Adrenal gland (tissue), 19 donors: ENCODE measurements at places on chromosomes 7 and 10.

DNA sequence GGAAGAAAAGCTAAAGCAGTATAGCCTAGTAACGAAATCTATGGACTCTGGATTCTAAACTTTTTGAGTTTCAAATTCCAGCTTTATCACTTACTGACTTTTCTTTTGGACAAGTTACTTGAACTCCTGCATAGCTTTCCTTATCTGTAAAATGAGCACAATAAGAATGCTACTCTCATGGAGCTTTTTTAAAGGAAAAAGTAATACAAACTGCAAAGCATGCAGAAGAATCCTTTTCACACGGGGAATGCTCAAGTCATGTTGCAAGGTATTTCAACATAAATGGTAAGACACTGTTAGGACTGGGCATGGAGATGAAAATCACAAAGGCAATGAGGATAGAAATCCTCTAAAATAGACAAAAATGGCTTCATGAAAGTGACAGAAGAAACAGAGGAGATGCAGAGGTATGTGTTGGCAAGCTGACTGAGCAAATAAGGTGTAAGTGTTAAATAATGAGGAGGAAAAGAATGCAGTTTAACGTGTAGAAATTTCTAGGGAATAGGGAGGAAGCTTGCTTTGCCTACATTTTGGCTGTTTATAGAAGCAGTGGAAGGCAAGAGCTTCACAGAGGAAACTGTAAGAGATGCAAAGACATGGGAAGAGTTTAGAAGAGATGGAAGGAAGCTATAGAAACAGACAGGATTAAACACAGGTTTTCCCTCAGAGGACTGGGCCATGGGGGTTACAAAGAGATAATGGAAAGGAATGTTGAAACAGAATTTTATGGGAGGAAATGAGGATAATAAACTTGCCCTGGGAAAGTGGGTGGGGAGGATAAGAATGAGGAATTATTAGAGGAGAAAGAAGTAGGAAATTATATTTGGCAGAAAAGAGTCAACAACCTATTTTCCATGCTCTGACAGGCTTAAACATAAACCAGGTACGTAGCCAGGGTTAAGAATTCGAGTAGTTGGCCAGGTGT lies 28.8 kb upstream of the SNX13 start:
- no peaks in the 10 kb centered on the region for H3K27me3 ChIP-seq
- no peaks in the 10 kb centered on the region for H3K36me3 ChIP-seq
- H3K4me3 ChIP-seq, result no peak overlapping the region
- no peaks in the 10 kb centered on the region for H3K4me1 ChIP-seq
- H3K27ac ChIP-seq, result no peak overlapping the region
- DNase-seq, result no peak

GRCh38 chr10:42593284-42593683 lies 45.1 kb downstream of the ZNF33B start:
- H3K27ac ChIP-seq, result no peak overlapping the region
- H3K27me3 ChIP-seq, result no peaks in the 10 kb centered on the region
- no peaks in the 10 kb centered on the region for H3K36me3 ChIP-seq
- H3K4me1 ChIP-seq, result no peaks in the 10 kb centered on the region
- DNase-seq, result no peak

GRCh38 chr10:18476076-18476647 lies 175.2 kb downstream of the NSUN6 start:
- H3K27me3 ChIP-seq, result no peaks in the 10 kb centered on the region
- H3K4me1 ChIP-seq, result peaks cover 6% of the 10 kb centered on the region
- H3K4me3 ChIP-seq, result no peak overlapping the region
- DNase-seq, result no peak
- no peaks in the 10 kb centered on the region for H3K36me3 ChIP-seq

DNA sequence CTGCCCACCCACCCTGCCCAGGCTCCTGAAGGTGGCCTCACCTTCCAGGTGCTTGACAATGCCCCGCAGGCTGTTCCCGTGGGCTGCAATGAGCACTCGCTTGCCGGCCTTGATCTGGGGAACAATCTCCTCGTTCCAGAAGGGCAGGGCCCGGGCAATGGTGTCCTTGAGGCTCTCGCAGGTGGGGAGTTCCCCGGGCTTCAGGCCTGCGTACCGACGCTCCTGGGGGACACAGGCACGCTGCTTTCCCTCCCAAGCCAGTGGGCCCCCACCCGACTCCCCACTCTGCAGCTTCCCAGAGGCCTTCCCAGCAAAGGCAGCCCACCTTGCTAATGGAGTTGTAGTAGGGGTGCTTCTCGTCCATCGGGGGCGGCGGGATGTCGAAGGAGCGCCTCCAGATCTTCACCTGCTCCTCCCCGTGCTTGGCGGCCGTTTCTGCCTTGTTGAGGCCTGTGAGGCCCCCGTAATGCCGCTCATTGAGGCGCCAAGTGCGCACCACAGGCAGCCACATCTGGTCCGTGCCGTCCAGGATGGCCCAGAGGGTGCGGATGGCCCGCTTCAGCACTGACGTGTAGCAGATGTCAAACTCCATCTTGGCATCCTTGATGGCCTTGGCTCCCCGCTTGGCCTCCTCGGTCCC lies 456 bp downstream of the PGAM2 start:
- peak; percentile 46 for DNase-seq
- H3K27me3 ChIP-seq, result no peaks in the 10 kb centered on the region
- no peak overlapping the region for H3K27ac ChIP-seq
- peaks cover 35% of the 10 kb centered on the region for H3K4me1 ChIP-seq
- H3K4me3 ChIP-seq, result no peak overlapping the region

GRCh38 chr7:133167300-133167699 lies 85.4 kb upstream of the CHCHD3 start:
- no peak overlapping the region for H3K27ac ChIP-seq
- no peak overlapping the region for H3K4me3 ChIP-seq
- DNase-seq, result no peak
- H3K27me3 ChIP-seq, result no peaks in the 10 kb centered on the region

GRCh38 chr7:133436014-133436428 lies 183.1 kb downstream of the EXOC4 start:
- no peaks in the 10 kb centered on the region for H3K4me1 ChIP-seq
- H3K4me3 ChIP-seq, result no peak overlapping the region
- no peaks in the 10 kb centered on the region for H3K27me3 ChIP-seq
- DNase-seq, result peak; percentile 35
- no peak overlapping the region for H3K27ac ChIP-seq

DNA sequence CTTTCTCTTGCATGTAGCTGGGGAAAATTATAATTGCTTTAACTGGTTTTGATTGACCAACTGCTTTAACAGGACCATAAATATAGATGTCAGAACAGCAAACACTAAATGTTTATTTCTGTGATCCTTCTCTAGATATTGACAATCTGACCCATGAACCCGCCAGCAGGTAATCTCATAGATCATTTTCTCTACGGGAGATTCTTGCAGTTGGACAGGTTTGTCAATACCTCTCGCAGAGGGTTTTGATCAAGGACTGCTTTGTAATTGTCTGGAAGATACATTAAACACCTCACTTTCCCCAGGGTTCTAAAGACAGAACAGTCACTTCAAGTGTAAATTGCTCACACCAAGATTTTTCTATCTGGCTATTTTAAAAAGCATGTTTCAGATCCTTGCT lies 235.8 kb upstream of the RHOBTB1 start:
- no peak overlapping the region for H3K27ac ChIP-seq
- no peaks in the 10 kb centered on the region for H3K4me1 ChIP-seq
- DNase-seq, result no peak
- no peaks in the 10 kb centered on the region for H3K27me3 ChIP-seq
- H3K36me3 ChIP-seq, result no peaks in the 10 kb centered on the region
- no peak overlapping the region for H3K4me3 ChIP-seq

GRCh38 chr7:727104-727805 lies at the start of gene PRKAR1B:
PRKAR1B (minus strand) TSS chr7:727281; CDS start chr7:711505, 15,776 bp downstream.
- no peaks in the 10 kb centered on the region for H3K27me3 ChIP-seq
- H3K36me3 ChIP-seq, result no peaks in the 10 kb centered on the region
- peak within 1 kb of the TSS; percentile 37 for H3K4me3 ChIP-seq
- H3K27ac ChIP-seq, result peak within 1 kb of the TSS; percentile 73
- DNase-seq, result no peak

- H3K4me3 ChIP-seq, result no peak overlapping the region
- no peak for DNase-seq
- H3K27ac ChIP-seq, result no peak overlapping the region
- no peaks in the 10 kb centered on the region for H3K4me1 ChIP-seq
These were observed 200.7 kb upstream of the ZMIZ1 start for GRCh38 chr10:78868048-78868447.

- no peaks in the 10 kb centered on the region for H3K27me3 ChIP-seq
- no peak overlapping the region for H3K27ac ChIP-seq
- no peak for DNase-seq
- H3K36me3 ChIP-seq, result no peaks in the 10 kb centered on the region
- H3K4me1 ChIP-seq, result no peaks in the 10 kb centered on the region
These were observed 18.3 kb upstream of the PODXL start for GRCh38 chr7:131574741-131575140.

- no peak overlapping the region for H3K4me3 ChIP-seq
- no peak for DNase-seq
- no peaks in the 10 kb centered on the region for H3K27me3 ChIP-seq
- H3K36me3 ChIP-seq, result no peaks in the 10 kb centered on the region
These were observed 523.5 kb downstream of the PARD3 start for GRCh38 chr10:34291466-34292193.

DNA sequence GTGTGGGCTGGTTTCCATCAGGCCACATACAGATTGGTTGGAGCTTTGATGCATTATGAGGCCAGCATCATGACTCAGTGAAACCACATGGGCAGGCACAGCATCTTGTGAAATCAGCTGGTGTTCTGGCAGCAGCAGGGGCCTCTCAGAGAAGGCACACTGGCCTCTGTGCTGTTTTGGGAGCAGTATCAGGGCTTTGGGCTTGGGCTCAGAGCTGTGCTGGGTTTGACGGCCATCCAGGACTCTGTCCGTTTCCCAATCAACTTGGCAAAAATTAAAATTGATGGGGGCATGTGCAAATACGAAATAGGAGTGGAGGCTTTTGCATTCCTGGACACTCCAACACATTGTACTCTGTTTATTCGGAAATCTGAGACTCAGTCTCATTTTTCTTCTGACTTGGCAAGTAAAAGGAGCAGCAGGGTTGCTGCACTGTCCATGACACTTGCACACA lies 190.9 kb downstream of the BMPER start:
- H3K27ac ChIP-seq, result no peak overlapping the region
- no peak overlapping the region for H3K4me3 ChIP-seq
- H3K36me3 ChIP-seq, result no peaks in the 10 kb centered on the region
- H3K4me1 ChIP-seq, result peaks cover 6% of the 10 kb centered on the region

DNA sequence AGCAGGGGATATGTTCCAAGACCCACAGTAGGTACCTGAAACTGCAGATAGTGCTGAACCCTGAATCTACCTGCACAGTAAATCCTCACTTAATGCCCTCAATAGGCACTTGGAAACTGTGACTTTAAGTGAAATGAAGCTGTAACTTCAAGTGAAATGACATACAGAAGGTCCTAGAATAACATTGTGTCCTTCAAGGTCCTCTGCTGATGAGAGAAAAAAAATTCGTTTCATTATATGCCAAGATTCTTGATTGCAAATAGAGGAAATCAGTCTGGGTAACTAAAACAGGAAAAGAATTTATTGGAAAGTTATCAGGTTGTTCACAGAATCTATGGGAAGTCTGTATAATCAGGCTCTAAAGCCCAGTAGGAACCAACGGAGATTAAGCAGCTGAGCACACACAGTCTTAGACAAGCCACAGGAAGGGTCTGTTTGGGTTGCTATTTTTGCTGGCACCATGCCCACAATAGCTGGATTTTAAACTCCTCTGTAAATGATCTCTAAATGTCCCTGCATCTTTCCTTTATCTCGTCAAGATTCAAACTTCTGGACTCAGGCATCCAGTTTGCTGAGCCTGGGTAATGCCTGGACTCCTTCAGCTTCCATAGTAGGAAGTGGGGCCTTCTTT lies 57.5 kb downstream of the EXOC4 start:
- DNase-seq, result peak; percentile 36
- no peak overlapping the region for H3K27ac ChIP-seq
- no peaks in the 10 kb centered on the region for H3K4me1 ChIP-seq
- H3K36me3 ChIP-seq, result peaks cover 22% of the 10 kb centered on the region

GRCh38 chr10:22599048-22599561 lies 115.3 kb downstream of the PIP4K2A start:
- no peak overlapping the region for H3K4me3 ChIP-seq
- no peaks in the 10 kb centered on the region for H3K27me3 ChIP-seq
- DNase-seq, result no peak
- peaks cover 25% of the 10 kb centered on the region for H3K4me1 ChIP-seq
- no peaks in the 10 kb centered on the region for H3K36me3 ChIP-seq

DNA sequence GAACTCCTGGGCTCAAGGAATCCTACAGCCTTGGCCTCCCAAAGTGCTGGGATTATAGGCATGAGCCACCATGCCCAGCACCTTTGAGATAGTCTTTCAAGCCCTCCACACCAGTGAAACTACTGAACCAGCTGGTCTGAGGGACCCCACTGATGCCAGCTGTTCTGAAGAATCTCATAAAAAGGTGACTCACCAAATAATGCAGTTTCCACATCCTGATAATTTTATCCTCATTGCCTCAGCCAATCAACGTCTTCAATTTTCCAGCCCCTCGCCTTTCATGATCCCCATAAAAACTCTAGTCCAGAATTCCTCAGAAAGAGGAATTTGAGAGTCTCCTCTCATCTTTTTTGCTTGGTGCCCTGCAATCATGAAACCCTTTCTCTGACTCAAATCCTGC lies 1691.6 kb upstream of the LRRTM3 start:
- no peaks in the 10 kb centered on the region for H3K27me3 ChIP-seq
- no peak overlapping the region for H3K4me3 ChIP-seq
- H3K4me1 ChIP-seq, result no peaks in the 10 kb centered on the region
- no peak overlapping the region for H3K27ac ChIP-seq
- no peaks in the 10 kb centered on the region for H3K36me3 ChIP-seq

- H3K36me3 ChIP-seq, result no peaks in the 10 kb centered on the region
- no peak overlapping the region for H3K4me3 ChIP-seq
- H3K27me3 ChIP-seq, result no peaks in the 10 kb centered on the region
- peaks cover 26% of the 10 kb centered on the region for H3K4me1 ChIP-seq
- peak; percentile 46 for DNase-seq
These were observed 94.5 kb downstream of the KMT2C start for GRCh38 chr7:152341039-152341913.

DNA sequence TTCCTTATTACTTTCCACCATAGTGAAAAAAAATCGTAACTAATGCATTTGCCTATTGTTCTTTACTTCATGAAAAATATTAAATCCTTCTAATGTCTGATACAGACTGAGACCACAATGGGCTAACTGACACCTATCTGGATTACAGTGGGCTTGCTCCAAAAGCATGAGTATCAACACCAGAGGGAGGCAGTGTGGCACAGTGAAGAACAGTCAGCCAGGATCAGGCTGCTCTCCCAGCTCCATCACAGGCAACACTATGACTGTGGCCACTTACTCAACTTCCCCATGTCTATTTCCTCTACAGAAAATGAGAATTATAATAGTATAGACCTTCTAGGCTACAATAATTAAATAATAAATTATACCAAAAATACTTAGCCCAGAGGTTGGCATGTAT lies 97.2 kb downstream of the SLC25A13 start:
- no peaks in the 10 kb centered on the region for H3K36me3 ChIP-seq
- H3K27me3 ChIP-seq, result no peaks in the 10 kb centered on the region
- H3K4me3 ChIP-seq, result no peak overlapping the region
- H3K4me1 ChIP-seq, result no peaks in the 10 kb centered on the region

GRCh38 chr10:30207485-30208052 lies 141.5 kb downstream of the MTPAP start:
- no peak overlapping the region for H3K4me3 ChIP-seq
- no peak for DNase-seq
- H3K27me3 ChIP-seq, result no peaks in the 10 kb centered on the region
- peaks cover 12% of the 10 kb centered on the region for H3K4me1 ChIP-seq
